ENCODE measurements at places on chromosomes 11 and 22. TPM values are rescaled to one million over a fixed set of nuclear protein-coding genes. Genes with fewer than 3 reads are reported as not detected.
A peak's percentile ranks its signal among the peaks of the same experiment; 100 is the strongest.

DNA sequence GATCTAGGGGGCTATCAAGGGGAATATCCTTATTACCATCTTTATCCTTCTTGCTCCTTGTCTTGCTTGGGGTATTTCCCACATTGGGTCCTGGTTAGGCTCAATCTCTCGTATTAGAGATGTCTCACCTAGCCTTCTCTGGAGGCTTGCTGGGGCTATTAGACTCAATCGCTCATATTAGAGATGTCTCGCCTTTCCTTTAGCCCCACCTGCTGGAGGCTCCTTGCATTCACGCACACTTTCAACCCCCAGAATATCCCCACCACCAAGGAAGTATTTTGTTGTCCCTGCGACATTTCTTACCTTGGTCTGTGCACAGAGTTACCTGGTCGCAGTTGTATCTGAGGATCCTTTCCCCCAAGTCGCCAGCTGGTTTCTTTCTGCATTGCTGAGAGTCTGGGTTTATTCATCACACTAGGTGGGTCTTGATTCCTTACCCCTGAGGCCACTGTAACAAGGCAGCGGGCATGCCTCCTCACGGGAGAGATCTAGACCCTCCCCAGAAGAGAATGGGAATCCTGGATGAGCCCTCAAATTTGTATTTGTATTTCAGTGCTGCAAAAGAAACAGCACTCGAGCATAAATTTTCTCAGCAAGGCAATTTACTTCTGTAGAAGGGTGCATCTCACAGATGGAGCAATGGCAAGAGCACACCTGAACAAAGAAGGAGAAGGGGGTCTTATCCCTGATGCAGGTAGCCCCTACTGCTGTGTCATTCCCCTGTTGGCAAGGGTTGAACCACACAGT is 15.9 kb upstream of the HYLS1 start:
- no peak for DNase-seq

DNA sequence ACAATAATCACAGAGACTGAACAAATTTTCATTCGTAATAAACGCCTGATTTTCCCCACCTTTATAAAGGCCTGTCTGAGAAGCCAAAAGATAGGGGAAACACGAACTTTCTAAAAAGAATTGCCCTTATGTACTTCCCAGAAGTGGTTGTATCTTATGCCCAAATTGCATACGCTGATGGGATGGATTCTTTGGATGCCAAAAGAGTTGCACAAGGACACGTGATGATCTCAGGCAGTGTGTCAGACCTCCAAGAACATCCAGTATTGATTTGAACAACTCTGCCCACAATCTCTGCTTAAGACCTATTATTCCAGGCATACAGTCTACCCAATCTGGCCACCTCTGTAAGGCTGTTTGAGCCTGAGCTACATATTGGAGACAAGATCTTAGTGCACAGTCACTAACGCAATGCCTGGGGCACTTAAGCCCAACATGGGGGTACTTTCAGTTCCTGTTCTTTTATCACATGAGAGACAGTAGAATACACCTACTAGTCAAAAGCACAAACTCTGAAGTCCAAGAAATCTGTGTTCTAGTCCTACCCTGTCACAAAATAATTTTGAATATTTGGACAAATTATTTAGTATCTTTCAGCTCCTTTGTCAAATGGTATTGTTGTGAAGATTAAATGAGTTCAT is 38.9 kb downstream of the OR10A6 start:
- no peak for DNase-seq

- DNase-seq = peak; percentile 71
These were observed 377.0 kb downstream of the ETS1 start for GRCh38 chr11:128210148-128210940.

DNA sequence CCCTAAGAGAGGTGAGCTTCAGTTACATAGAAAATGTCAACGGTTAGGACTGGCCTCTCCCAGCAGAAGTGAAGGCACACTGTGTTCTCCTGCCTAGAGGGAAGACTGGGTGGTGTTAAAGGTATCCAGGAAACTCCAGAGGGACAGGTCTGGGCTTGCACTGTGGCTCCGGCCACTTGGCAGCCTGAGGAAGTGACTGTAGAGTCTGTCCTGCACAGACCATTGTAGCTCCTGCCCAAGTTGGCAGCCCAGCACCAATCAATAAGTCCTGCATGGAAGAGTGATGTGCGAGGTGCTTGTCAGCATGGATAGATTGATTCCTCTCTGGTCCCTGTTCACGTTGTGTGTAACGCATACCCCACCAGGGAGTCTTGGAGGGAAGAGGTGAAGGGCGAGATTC is 284.8 kb downstream of the TENM4 start:
- DNase-seq = no peak

DNA sequence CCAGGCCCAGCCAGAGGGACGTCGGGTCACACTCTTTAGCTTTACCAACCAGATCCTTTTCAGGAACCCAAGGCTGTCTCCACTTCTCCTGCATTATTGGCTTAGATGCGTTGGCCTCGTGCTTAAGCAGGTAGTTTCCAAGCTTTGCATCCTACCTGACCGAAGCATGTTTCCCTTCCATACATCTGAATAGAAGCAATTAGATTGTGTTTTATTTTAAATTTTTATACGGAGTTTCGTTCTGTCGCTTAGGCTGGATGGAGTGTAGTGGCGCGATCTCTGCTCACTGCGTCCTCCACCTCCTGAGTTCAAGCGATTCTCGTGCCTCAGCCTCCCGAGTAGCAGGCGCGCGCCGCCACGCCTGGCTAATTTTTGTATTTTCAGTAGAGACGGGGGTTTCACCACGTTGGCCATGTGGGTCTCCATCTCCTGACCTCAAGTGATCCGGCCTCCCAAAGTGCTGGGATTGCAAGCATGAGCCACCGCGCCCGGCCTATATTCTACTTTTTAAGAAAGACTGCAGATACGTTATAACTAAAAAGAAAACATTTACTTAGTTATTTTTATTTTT is 677 bp downstream of the DYNC2H1 start:
- DNase-seq = no peak

DNA sequence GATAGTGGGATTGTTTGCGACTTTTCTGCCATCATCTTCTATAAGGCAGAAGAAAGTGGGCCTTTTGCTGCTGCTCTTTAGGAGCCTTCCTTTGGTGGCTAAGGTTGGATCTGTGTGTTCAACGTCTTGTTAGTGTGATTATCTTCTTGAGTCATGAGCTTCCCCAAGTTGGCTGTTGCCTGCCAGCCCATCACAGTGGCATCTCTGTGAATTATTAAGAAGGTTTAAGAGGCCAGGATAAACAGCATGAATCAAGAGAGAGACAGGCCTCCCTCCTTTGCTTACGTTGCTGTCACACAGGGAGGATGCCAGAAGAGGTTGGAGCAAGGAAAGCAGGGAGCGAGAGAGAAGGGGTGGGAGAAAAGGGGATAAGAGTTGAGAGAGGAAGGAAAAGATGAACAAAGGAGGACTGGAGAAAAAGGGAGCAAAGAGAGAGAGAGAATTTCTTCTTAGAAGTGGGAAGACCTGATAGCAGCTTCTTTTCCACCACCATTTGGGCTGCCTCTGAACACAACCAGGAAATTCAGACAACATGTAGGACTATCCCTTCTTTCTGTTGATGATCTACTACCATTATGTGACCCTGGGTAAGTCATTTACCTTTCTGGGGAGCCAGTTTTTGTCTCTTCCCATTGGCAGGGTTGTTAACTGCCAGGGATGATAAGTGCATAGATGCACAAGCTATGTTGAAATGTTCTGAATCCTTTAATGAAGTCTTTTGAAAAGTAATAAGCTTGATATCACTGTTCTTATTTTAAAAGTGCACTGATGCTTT is 126.5 kb downstream of the NAV2 start:
- DNase-seq = no peak

- no peak for DNase-seq
These were observed 30.6 kb upstream of the RELT start for GRCh38 chr11:73345481-73346160.

- DNase-seq = no peak
These were observed 131.0 kb upstream of the LDLRAD3 start for GRCh38 chr11:35812828-35813227.

- peak; percentile 68 for DNase-seq
These were observed 96.1 kb upstream of the THY1 start for GRCh38 chr11:119518746-119519730.

- no peak for DNase-seq
These were observed 272.8 kb downstream of the FAM76B start for GRCh38 chr11:95516786-95517185.

DNA sequence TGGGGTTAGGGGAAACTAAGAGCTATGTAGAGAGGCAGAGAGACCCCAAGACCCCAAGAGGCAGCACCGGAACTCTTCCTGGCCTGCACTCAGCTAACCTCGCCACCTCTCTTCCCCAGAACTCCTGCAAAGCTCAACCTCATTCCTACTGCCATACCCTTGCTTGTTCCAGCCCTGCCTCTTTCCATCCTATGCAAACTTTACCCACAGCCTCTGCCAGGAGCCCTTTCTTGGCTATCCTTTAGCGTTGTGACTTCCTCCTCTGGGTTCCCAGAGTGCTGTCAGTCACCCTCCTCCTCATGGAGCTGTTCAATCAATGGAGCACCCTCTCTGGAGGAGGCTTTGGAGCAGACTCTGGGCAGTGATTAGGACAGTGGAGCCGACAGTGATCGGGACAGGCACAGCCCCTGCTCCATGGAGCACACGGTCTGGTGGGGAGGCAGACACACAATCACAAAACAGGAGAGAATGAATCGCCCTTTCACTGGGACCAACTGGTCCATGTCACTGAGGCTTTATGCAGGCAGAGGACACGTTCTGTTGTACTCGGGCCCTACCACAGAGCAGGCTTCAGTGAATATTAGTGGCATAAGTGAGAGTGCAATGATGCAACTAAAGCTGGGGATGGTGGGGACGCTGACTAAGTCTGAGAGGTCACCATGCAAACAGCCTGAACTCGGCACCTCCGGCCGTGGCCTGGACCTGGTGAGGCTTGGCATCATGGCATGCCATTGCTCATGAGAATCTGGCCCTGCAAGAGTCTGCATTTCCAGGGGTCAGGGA is 24.6 kb upstream of the P2RY2 start:
- no peak for DNase-seq

GRCh38 chr11:134756811-134757540 is 344.9 kb upstream of the B3GAT1 start:
- no peak for DNase-seq

- no peak for DNase-seq
These were observed 1.6 kb upstream of the OR5M3 start for GRCh38 chr11:56474729-56475235.

DNA sequence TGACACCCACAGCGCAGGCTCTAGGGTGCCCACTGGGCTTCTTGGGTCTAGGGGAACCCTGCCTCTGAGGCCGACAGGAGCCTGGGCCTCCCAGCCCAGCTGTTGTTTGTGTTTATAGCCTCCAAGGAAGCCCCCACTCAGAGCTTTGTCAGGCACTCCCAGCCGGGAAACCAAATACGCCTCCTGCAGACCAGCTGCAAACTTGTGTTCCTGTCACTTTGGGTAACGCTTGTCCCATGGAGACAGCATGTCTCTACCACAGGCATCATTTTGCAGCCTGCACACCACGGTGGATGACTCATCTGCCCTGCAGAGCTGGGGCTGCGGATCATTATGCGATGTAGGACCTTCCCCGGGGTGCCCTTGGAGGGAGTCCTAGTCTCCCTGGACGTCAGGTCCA is 40.6 kb upstream of the CRYBB3 start:
- no peak for DNase-seq

- no peak for DNase-seq
These were observed 72.0 kb downstream of the ARHGAP42 start for GRCh38 chr11:100759106-100759505.

GRCh38 chr11:60767388-60767811 is 10.7 kb downstream of the MS4A15 start:
- no peak for DNase-seq

DNA sequence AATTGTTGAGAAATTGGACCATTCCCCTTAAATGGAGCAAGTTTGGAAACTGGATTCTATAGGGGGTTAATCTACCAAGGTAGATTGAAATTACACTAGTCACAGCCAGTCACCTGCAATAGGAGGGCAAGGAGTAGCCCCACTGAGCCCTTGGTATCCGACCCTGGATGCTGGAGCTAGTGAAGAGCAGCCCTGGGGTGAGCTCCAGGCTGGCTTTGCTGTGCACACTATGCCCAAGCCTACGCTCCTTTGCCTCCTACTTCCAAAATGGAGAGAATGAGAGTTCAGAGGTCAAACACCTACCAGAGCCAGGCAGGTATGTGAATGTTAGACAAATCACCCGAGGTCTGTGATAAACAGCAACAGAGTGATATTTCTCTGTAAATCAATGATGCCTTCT is 23.7 kb downstream of the SNU13 start:
- DNase-seq = no peak

GRCh38 chr11:15720460-15720859 is 605.7 kb downstream of the INSC start:
- DNase-seq = no peak

Gene CELSR1
- 24.4 TPM for polyA plus RNA-seq

Gene SLC17A6
- polyA plus RNA-seq = not detected

Gene TUG1
- polyA plus RNA-seq = 231 TPM

Gene DDI1
- not detected for polyA plus RNA-seq

Gene MCHR1
- 0.26 TPM for polyA plus RNA-seq

Gene UVRAG
- polyA plus RNA-seq = 16.5 TPM

Gene RASSF7
- polyA plus RNA-seq = 54.4 TPM

Gene TMEM151A
- 0.07 TPM for polyA plus RNA-seq

Gene SPON1
- polyA plus RNA-seq = 70.9 TPM

Gene FAM89B
- polyA plus RNA-seq = 22.8 TPM
